ENCODE measurements at places on chromosomes 16 and 17.

GRCh38 chr17:81160747-81161453, 4.4 kb upstream of the PVALEF start:
- no peak for DNase-seq

GRCh38 chr16:29903590-29903989, 3.3 kb downstream of the ASPHD1 start:
- no peak for DNase-seq

GRCh38 chr16:3235856-3236669, 1.1 kb upstream of the ZNF200 start:
- DNase-seq: peak; percentile 6

GRCh38 chr16:80100186-80100585, 440.6 kb upstream of the DYNLRB2 start:
- DNase-seq: no peak

DNA sequence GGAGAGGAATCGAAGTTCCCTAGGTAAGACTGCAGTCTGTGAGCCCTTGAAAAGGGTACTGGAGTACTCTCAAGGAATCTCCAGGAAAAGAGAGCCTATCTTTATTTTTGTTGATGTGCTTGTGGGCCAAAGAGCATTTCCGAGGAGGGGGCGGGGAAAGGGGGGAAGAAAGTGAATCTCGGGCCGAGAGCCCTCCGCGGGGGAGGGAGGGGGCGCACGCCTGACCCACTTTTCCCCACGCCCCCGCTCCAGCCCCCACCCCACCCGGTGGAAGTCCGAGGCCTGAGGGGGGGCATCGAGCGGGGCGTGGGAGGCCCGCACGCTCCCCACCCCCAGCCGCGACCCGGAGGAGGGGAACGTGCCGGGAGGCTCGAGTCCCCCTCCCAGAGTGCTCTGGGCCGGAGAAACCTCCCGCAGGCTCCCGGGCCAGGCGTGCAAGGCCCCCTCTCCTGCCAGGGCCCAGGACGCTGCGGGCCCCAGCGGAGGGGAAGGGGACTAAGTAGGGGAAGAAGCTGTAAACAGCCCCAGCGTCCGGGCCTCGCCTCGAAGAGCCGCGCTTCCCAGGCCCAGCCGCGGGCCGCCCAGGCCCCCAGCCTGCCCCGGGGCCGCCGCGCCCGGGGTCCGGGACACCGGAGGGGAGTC, 444 bp downstream of the HELZ start:
- DNase-seq: no peak

DNA sequence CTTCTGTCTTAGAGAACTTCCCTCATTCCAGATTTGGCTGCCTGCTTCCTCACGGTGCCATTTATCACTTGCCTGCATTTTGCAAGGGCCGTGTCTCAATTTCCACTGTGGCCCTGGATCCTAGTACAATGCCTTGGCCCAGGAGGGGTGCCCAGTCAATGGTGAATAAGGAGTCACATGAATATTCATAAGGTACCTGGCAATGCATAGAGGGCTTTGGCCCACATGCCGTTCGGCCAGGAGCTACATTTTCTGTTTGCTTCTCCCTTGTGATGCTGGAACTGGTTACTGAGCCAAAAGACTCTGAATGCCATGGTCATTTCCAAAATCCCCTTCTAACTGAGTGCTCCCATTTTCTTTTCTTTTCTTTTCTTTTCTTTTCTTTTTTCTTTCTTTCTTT, 4.8 kb upstream of the PIRT start:
- DNase-seq: no peak

- no peak for DNase-seq
Measured at GRCh38 chr17:57679356-57679755, 65.7 kb downstream of the CCDC182 start.

GRCh38 chr16:81316176-81316496, 1.4 kb downstream of the GAN start:
- DNase-seq: no peak

DNA sequence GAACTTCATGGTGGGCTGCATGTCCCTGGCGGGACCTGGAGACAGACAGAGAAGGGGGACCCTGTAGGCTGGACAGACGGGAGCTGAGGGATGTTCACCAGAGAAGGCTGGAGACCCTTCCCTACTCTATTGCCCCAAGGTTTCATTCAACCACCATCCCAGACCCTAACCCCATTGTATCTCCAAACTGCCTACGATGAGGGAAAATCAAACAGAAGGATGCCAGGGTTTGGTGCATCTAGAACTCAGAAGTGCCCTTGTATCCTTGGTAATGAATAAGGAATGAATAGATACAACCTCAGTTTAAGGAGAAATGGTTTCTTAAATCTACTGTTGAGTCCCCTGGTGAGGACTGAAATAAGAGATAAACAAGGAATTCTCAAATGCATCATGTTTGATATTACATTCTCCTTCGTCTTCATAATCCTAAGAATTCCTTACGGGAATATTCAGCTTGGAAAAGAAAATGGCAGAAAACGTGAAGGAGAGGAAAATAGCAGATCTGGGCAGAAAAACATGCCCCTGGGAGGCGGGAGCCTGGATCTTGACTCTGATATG, 16.4 kb downstream of the TNS4 start:
- no peak for DNase-seq

DNA sequence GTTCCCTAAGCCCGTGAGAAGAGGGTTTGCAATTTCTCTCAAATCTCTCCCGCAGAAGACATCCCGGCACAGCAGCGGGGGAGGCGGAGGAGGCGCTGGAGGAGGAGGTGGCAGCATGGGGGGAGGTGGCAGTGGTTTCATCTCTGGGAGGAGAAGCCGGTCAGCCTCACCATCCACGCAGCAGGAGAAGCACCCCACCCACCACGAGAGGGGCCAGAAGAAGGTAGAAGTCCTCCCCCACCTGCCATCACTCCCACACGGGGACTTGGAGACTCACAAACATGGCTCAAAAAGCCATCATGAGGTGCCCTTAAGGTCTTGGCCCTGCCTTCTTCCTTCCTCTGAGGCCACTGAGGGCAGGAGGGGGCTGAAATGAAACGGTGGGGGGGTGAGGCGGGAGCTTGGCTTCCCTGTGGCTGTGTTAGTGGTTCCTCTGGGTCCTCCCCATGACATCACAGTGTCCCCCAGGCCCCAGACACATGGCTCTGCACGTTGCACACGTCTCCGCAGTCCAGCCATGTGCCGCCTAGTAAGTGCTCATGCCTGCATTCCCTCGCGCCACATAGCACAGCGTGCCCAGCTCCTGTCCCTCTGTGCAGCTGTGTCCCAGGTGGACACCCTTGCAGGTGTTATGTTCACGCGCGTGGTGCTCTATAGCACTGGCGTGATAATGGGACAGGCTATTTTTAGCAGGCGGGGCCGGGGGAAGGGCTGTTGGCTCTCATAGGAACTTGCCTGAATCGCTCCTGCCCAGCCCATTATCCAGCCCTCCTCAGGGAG, 6.9 kb downstream of the MLLT6 start:
- no peak for DNase-seq

GRCh38 chr16:17773698-17774101, 302.9 kb upstream of the XYLT1 start:
- no peak for DNase-seq

GRCh38 chr17:39927929-39928857, 661 bp downstream of the LRRC3C start:
- no peak for DNase-seq

DNA sequence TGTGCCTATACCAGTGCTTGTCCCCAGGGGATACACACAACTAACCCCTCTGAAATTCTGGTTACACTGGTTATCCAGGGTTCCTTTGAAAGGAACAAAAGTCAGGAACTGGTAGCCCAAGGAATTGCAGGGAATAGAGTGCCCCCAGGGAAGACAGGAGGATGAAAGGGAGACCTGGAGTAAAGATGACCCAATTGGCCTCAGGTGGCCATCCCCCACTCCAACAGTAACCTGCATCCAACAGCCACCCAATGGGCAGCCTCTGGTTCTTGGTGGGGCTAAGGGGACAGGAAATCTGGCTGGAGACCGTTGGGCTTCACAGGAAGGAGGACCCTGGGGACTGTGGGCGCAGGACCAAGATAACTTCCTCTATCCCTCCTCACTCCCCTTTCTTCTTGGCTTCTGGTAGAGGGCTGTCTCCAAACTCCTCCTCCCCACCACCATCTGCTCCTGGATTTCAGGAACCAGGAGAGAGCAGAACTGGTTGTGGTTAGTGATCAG, 826 bp upstream of the MPO start:
- no peak for DNase-seq

GRCh38 chr17:50355336-50355700, 9.4 kb downstream of the XYLT2 start:
- no peak for DNase-seq

- no peak for DNase-seq
Measured at GRCh38 chr17:57751348-57751971, 6.4 kb upstream of the CCDC182 start.

DNA sequence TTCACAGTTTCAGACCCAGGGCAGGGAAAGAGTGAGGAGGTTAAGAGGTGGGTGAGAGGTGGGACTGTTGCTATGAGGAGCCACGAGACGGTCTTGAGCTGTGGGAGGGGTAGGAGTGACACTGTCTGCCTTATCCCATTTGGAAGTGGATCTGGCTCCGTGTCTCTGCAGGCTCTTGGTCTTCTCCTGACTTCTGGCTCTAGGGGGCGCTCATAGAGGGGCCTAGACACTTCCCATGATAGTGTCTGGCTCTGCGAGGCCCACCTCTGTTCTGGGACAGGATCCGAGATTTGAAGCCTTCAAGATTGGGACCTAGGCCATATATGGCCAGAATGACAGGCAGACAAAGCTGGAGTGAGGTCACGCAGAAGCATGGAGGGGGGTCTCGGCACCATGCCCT, 204.5 kb downstream of the GSG1L start:
- no peak for DNase-seq

DNA sequence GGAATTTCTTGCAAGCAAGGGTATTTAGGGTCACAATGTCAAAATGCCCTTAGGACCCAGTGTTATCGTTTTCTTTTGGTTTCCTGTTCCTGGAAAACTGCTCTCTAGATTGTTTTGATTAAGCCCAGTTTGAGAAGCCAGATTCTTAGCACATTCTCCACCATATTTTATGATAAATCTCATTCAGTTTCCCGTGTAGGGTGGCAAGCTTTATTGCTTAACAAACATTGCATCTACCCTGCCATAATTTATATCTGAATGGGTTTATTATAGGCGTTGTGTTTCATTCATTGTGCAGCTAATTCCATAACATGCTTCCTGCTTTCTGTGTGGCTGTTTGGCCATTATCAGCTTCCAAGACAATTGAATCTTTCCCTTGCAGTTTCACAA, 389.1 kb upstream of the DYNLRB2 start:
- DNase-seq: no peak

- no peak for DNase-seq
Measured at GRCh38 chr16:55000595-55000994, 69.9 kb downstream of the IRX5 start.

DNA sequence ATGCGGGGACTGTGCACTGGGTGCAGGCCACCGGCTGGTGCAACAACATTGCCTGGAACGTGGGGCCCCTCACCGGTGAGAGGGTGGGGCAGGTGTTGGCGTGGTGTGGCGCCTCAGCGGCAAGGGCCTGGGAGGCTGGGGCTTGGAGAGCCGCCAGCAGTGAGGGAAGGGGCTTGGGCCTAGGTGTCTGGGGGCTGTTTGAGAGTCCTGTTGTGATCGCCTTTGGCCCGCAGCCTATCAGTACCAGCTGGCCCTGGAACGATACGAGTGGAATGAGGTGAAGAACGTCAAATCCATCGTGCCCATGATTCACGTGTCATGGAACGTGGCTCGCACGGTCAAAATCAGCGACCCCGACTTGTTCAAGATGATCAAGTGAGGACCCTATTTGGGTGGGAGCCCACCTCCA, 2.6 kb upstream of the TMEM88 start:
- DNase-seq: no peak

GRCh38 chr16:67397036-67397801, 3.9 kb upstream of the TPPP3 start:
- DNase-seq: no peak

DNA sequence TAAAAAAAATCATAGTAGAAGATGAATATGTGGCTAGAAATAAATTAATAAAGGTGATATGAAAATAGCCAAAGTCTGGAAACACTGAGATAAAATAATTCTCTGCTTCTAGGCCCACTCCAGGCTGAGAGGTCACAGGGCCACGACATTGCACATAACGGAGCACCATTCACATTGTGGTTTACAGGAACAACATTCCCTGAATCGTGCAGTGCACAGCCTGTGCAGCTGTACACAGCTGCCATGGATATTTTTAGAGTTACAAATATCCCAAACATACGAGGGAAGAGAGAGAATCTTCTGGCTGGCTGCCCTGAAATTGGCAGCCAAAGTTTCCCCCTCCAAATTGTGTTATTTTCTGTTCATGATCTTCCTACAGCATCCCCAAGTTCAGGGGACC, 68.8 kb downstream of the GSG1L start:
- no peak for DNase-seq

DNA sequence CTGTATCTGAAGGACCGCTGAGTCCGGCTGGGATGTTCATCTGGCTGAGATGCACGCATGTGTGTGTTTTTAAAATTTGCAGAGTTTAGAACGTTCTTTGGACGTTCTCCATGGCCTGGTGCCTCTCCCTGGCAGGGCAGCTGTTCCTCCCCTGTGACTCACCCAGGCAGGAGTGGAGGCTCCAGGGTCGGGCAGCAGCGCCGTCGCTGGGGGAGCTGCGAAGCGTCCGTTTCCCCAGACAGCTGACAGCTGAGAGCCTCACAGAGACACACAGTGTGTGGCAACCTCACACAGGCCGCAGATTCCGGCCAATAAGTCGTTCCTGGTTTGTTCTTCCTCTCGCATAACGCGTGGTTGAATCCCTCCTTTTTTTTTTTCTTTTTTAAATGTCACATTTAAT, 80.6 kb downstream of the OR1D5 start:
- DNase-seq: no peak

DNA sequence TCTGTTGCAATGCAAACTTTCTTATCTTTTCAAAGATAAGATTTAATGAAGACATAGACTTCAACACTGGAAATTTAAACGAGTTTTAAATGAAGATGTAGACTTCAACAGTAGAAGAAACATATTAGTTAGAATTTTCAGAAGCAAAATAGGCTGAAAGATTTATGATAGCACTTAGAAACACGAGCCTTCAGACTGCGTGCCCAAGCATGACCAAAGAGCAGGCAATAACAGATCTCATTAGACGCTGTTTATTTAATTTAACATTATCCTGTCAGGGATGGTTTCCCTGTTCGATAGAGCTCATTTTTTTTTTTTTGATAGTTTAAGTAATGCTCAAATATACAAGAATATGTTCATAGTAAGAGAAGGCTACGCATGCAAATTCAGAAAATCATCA, 604.7 kb upstream of the SOX9 start:
- DNase-seq: no peak

DNA sequence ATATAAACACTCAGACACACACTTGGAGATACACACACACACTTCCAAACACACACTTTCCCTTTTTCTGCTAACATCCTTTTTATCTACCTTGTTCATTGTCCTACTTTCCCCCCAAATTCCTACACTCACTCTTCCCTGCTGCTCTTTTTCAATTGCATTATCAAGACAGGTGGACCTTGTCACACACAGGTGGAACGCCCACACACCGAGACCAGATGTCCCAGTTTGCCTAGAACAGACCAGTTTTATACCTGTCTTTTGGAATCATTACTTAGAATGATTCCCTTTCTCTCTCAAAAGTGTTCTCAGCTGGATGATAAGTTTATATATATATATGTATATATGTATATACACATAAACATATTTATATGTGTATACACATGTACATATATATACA, 50.7 kb upstream of the ARHGAP44 start:
- no peak for DNase-seq

All from stimulated activated CD4-positive, alpha-beta T cell treated with anti-CD3 and anti-CD28 coated beads, Interleukin-2, amount 100 ng/mL, for 48 hours (primary cell).